Urothelium cell line (cell line): ENCODE measurements at places on chromosomes 3 and 15.

DNA sequence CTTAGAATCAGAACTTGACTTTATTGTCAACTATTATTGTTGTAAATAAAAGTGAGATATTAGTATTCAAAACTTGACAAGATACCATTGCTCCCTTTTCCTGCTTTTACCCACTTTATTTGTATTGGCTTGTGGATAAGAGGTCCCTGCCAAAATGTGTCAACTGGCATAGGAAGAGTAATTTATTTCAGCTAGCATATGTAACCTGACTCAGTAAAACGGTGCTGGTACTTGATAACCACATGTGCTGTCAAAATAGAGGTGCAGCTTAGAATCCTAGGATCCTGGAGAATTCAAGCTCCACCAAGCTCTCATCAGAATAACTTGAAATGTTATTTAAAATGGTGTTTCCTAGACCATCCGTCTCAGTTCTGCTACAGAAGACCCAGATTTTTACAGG lies 90.2 kb upstream of the TGFBR2 start:
- DNase-seq, result no peak

DNA sequence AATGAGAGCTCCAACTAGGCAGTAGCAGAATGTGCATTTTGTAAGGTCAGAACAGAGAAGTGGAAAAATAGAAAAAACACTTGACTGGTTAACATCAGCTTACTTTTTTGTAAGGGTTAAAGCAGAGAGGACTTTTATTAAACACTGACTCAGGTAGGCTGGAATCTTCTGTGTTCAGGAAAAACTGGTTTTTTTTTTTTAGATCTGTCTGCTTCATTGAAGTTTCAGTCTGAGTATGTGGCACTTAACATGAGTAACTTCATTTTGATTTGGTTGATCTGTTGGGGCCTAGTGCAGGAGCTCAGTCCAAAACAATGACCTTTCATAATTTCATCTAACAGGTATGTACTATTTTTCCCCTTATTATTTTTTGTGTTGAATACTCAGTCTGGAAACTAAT lies 141.1 kb downstream of the DOCK3 start:
- DNase-seq, result no peak

- no peak for DNase-seq
Measured at GRCh38 chr15:40232625-40233070, 6.2 kb upstream of the PAK6 start.

GRCh38 chr3:177525414-177525813 lies 328.1 kb upstream of the TBL1XR1 start:
- DNase-seq, result no peak

DNA sequence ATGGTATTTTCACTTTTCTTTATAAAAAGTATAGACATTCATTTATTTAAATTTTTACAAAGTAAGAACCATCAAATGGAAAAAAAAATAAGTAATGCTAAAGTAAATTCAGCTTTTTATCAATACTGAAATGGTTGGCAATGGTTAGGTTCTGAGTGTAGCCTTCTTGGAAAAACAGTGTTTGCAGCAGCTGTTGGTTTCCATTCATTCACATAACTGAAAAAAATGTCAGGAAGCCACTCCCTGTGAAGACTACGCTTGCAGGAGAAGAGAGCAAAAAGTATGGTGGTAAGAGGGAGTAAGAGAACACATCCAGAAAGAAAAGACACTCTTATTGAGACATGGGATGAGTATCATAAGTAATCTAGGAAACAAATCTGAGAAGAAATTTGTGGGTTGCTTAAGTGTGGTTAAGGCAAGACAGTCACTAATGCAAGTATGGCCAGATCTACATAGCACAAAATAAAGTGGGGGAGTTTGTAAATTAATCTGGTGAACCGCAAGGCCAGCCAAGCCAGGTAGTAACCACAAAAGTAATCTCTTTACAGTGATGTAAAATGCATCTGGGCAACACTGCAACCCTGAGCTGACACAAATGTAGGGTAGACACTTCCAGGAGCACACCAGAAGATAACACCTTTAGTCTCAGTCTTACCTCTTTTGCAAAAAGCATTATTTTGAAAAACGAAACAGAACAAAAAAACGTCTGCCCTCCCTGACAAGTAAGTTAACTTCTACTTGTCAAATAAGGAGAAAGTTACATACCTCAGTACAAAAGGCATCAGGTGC lies 133.7 kb downstream of the IGSF11 start:
- no peak for DNase-seq

DNA sequence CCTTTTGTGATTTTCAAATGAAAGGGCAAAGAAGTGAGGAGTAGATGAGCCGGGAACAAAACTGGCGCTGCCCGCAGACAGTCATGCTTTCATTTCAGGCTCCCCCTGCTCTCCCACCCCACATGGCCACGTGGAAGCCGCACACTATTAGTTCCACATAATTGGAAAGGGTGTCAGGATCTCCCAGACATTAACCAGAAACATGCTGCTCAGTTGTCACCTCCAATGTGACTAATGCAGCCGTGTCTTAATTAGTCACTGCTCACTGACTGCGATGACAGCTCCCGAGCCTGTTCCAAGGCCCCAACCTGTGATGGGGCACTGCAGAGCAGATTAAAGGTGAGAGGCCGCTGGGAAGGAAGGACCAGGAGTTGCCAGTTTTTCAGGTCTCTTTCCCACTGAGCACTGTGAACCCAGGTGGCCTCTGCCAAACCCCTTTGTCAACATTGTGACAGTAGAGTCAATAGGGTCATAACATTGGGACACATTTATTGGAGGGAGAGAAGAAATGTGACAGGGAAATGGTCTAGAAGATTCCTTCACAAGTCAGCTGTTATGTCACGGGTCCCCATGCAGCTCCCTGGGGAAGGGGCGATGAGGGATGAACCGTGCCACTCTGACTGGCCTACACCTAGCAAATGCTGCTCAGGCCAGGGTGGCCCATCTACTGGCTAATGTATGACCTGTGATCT lies 38.6 kb upstream of the SFMBT1 start:
- DNase-seq, result no peak

GRCh38 chr3:179981646-179982045 lies 55.1 kb downstream of the PEX5L start:
- no peak for DNase-seq

DNA sequence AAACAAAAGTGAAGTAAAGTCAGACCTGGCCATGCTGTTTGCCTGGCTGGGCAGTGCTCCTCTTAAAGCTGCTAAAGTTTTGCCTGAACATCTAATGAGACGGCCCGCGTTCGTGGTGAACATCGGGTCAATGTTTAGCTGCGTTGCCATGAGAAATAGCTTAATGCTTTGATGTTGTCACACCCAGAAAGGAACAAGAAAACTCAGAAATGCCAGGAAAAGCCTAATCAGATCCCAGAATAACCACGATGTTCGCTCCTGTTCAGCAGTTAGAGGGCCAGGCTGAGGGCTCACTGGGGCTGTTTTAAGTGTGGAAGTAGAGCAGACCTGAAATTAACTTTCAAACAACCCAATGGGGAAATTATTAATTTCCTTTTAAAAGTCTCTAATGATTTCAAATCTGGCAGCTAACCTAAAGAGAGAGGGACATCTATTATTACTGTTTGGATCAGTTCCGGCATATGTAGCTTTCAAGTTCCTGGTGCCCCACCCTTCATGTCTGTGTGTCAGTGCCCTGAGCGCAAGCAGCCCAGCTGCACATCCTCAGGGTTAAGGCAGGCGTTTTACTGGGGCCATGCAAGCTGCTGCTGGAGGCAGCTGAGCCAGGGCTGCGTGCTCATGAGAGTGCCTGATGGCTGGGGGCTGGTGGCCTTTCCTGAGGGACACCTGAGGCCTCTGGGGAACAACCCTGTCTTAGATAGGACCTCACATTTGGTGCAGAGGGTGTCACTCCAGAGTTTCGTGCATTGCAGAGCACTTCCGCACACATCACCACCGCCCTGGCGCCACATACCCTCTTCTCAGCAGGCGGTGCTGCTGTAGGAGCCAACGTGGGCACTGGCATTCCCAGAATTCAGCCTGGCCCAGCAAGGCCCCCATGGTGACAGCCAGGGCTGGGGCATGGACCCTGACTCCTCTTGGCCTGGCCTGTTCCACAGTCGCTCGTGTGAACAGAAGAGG lies 76.6 kb downstream of the LRRK1 start:
- DNase-seq, result no peak

- no peak for DNase-seq
Measured at GRCh38 chr3:189084620-189085019, 87.2 kb upstream of the TPRG1 start.

DNA sequence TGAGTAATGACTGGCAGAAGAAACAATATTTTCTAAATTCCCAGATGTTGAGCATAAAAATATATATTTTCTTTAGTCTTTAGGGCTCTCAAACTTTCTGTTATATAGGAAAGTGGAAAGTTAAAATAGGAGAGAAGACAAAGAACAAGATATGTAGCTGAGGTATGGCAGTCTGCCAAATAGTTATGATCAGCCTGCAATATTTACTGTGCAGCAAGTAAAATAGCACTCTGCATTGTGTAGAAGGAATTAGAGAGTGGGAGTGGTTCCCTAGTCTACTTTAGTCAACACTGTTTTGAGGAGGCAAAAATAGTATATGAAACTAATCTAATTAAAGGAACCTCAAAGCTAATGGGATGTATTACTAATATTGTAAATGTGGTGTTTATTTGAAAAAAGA lies 978.1 kb upstream of the ALCAM start:
- DNase-seq, result no peak

- no peak for DNase-seq
Measured at GRCh38 chr3:43857361-43858293, 166.9 kb downstream of the ABHD5 start.

GRCh38 chr3:4980229-4981203 lies 1.3 kb downstream of the BHLHE40 start:
- DNase-seq, result peak; percentile 85

- no peak for DNase-seq
Measured at GRCh38 chr3:152076148-152076547, 192.6 kb upstream of the MBNL1 start.

DNA sequence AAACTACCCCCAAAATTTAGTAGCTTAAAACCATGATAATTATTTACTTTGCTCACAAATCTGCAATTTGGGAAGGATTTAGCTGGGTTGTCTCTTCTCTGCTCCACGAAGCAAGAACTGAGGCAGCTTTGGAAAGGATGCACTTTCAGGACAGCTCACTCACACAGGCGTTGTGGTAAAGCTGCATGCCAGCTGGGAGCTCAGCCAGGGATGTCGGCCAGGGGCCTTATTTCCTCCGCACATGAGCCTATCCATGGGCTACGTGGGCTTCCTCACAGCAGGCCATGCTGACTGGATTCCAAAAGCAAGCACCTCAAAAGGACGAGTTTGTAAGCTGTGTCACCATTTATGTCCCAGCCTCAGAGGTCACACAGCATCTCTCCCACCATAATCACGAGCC lies 301.3 kb upstream of the IGF1R start:
- no peak for DNase-seq

DNA sequence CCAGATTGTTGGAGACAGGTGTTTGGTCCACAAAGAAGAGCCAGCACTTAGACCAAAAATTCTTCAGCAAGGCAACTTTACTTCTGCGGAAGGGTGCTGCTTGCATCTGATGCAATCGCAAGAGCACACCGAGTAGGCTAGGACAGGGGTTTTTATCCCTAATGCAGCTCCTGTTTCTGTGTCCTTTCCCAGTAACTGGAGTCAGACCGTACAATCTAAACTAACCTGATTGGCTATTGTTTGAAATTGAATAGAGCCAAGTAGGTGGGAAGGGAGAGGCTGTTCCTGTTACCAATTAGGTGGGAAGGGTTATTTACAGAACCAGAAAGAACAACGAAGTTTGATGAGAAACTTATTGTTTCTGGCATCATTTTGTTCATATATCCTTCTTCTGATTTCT lies 77.6 kb downstream of the CHCHD4 start:
- no peak for DNase-seq

- no peak for DNase-seq
Measured at GRCh38 chr3:12421132-12421531, 63.1 kb upstream of the TSEN2 start.

- DNase-seq, result no peak
Measured at GRCh38 chr3:111932946-111933345, 45.9 kb upstream of the ABHD10 start.

DNA sequence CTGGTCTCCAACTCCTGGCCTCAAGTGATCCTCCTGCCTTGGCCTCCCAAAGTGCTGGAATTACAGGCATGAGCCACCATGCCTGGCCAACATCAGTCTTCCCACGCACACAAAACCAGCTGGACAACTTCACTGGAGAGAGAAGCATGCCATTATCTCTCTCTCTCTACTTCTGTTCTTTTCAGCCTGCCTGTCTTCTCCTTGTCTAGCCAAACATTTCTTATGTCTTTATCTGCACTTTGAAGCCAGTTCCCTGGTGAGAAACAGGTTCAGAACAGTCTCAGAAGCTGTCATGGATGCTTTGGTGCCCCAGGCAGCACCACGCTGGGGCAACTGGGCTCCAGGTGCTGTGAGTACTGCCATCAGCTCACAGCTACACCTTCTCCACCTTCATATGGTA lies 79.8 kb downstream of the PRICKLE2 start:
- DNase-seq, result no peak

- peak; percentile 22 for DNase-seq
Measured at GRCh38 chr3:186782542-186783057, 777 bp upstream of the EIF4A2 start.

GRCh38 chr15:66629817-66630576 lies 64.2 kb upstream of the LCTL start:
- DNase-seq, result no peak
